Activated T-cell treated with anti-CD3 and anti-CD28 coated beads, Interleukin-2, amount 50 U/mL, for 48 hours (primary cell): ENCODE measurements at places on chromosomes 12 and 14.

GRCh38 chr14:24182110-24182882 lies 6.3 kb downstream of the IPO4 start:
- no peak for DNase-seq

DNA sequence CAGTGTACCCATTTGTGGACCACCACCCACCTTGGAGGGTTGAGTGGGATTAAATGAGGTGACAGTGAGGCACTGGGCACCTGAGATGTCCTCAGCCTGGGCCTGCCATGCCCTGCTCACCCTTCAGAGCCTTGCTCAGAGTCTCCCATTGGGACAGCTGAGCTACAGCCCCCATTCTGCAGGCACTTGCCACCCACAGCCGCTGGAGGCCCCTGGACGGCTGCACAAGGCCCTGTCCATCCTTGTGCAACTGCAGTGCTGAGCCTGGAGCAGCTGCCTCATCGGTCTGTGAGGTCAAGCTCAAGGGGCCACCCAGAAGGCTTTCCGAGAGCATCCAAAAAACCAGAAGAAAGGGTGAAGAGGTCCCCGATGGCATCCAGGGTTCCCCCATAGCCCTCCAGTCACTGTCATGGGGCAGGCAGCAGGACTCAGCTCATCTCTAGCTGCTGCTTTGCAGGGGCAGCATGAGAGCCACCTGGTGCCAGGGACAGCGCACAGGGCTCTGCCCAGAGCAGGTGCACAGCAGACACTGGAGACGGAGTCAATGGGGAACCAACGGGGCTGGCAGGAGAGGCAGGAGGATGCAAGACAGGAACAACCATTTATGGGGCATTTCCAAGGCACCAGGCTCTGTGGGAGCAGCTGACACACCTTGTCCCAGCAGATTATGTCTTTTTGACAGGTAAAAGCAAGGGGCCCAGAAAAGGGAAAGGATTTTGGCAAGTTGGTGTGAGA lies 84.6 kb downstream of the ARL6IP4 start:
- DNase-seq, result no peak

GRCh38 chr12:54220092-54220557 lies 31.3 kb upstream of the SMUG1 start:
- DNase-seq, result peak; percentile 80

- peak; percentile 55 for DNase-seq
Measured at GRCh38 chr12:47078733-47079467, 521 bp upstream of the PCED1B start.

- peak; percentile 88 for DNase-seq
Measured at GRCh38 chr14:61280526-61281185, 482 bp downstream of the TMEM30B start.

GRCh38 chr12:96549341-96549740 lies 60.0 kb downstream of the CFAP54 start:
- no peak for DNase-seq

GRCh38 chr14:67532998-67533753 lies at the start of gene PLEKHH1:
Gene PLEKHH1 (plus strand): TSS chr14:67533290. CDS start chr14:67541868, 8,578 bp downstream.
- DNase-seq, result peak; percentile 79

DNA sequence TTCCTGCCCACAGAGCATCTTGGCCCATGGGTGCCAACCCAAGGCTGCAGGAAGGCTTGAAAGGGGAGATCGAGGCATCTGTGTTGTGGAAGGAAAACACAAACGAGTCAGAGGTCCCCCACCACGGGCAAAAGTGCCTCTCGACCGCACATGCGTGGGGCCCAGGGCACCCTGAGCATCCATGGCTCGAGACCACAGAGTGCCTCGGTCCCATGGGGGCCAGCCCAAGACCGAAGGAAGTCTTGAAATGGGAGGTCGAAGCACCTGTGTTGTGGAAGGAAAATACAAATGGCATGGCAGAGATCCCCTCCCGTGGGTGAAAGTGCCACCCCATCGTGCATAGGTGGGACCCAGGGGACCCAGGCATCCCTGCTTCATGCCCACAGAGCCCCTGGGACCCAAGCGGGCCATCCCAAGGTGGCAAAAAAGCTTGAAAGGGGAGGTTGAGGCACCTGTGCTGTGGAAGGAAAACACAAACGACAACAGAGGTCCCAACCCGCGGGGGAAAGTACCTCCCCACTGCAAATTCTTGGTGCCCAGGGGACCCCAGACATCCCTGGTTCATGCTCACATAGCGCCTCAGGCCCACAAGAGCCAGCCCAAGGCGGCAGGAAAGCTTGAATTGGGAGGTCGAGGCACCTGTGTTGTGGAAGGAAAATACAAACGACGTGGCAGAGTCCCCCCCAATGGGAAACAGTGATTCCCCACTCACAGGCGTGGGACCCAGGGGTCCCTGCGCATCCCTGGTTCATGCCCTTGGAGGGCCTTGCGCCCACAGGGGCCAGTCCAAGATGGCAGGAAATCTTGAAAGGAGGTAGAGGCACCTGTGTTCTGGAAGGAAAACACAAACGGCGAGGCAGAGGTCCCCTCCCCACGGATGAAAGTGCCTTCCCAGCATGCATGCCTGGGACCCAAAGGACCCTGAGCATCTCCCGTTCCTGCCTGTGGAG lies 373.0 kb downstream of the ALG10 start:
- DNase-seq, result peak; percentile 6

DNA sequence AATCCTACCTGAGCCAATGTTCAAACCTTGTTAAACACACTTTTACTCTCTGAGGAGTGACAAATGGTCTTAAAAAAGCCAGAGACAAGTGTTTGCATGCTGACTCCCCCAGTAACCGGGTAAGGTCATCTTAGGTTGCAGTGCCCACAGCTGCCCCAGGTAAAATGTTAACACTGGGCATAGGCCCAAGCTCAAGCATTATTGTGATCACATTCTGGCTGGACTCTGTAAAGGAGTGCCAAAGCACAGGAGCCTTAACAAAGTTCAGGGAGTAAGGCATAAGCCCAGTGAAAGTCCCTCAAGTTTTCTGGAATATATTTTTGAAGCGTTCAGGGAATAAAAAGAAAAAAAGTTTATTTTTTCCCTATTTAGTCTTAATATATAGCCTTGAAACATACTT lies 8.6 kb downstream of the EDDM3A start:
- DNase-seq, result no peak

DNA sequence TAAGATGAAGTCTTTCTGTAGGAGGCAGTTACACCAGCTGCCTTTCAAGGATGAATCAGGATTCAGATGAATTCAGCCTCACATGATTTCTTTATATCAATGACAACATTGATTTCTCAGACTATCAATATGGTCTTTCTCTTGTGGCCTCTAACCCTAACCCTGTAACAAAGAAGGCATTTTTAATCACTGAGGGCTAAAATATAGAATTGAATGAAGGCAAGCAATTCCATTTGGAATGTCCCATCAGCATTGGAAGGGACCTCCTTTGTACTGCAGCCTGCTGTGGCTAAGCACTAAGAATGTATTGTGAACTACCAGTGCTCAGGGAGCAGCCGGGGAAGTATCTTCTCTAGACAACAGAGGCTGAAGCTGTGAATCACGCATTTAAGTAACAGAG lies 90.6 kb upstream of the FRMD6 start:
- no peak for DNase-seq

GRCh38 chr12:102570256-102570655 lies 89.9 kb upstream of the IGF1 start:
- no peak for DNase-seq

- DNase-seq, result no peak
Measured at GRCh38 chr14:55005071-55005470, 21.8 kb downstream of the WDHD1 start.

- no peak for DNase-seq
Measured at GRCh38 chr12:127928615-127929571, 338.1 kb upstream of the TMEM132C start.

DNA sequence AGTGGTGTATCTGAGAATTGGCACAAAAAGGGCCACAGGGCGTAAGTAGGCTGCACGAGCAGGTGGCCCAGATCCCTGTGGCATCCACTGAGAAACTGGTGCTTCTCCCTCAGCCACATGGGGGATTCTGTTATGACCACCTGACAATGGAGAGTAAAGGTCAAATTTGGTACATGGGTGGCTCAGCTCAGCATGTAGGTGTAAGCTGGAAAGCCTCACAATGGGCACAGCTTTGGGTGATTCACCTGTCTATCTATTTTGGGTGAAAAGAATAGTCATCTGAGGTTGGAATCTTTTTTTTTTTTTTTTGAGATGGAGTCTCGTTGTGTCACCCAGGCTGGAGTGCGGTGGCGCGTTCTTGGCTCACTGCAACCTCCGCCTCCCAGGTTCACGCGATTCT lies 163.4 kb upstream of the TMEM260 start:
- DNase-seq, result no peak

- DNase-seq, result no peak
Measured at GRCh38 chr12:28961948-28962384, 187.1 kb upstream of the FAR2 start.

DNA sequence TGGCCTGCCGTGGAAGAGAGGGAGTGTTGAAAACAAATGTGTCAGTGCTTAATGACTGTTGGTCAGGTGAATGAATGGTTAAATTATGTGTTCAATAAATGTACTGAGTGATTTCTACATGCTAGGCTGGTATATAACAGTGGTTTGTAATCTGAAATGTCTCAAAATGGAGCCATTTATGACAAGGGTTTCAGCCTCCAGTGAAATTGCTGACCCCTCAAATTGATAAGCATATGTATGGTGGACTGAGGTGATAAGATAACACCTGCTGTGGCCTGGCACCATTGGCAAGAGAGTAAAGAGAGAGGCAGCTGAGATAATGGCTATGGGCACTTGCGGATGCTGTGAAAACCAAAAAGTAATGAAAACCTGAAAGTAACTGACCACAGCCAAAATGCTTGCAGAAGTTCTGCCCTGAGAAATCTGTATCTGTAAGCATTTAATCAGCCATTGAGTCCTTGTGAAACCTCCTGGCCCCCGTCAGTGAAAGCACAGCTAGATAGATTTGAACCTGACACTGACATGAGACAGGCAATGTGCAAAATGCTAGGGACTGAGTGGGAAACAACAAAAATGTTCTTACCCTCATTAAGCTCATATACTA lies 1.4 kb upstream of the BCAT1 start:
- no peak for DNase-seq

DNA sequence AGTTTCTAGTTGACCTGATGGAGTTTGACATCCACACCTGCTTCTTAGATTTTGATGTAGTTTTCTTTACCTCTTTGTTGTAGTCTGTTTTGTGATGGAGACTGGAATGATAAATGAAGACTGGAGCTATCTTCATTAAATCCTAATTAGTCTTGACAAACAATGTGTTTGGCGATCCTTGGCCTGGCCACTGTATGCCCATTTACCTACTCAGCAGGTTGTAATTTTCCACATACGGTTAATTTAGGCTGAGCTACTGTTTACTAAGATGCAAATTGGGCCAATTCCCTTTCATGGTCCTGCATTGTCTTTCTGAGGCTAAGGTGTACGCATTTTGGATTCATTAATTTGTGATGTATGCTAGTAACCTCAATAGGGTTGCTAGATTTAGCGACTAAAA lies at the start of gene TAS2R7:
Gene TAS2R7 (minus strand): TSS at position 41 of the 400 bp plus-strand sequence. CDS start 57 bp downstream, outside the sequence.
- no peak for DNase-seq

- DNase-seq, result no peak
Measured at GRCh38 chr12:115421796-115422709, 738.1 kb upstream of the TBX3 start.

DNA sequence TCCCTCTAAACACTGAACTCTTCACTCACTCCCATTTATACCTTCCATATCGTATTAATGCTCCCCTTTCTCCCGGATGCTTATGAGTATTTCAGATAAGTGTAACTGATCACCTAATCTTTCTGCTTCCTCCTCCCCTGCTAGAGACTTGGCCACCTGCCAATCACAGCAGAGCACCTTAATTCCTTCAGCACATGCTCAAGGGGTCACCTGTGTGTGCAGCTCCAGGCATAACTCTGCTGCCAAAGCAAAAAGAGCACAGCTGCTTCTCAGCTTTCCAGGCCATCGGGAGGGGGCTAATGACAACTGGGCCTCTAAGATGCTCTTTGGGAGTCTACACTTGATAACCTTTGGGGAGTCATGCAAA lies 106.9 kb upstream of the DYRK2 start:
- DNase-seq, result no peak

- peak; percentile 33 for DNase-seq
Measured at GRCh38 chr14:55339770-55340169, 68.5 kb downstream of the FBXO34 start.

- no peak for DNase-seq
Measured at GRCh38 chr12:90099288-90099687, 390.6 kb upstream of the ATP2B1 start.

DNA sequence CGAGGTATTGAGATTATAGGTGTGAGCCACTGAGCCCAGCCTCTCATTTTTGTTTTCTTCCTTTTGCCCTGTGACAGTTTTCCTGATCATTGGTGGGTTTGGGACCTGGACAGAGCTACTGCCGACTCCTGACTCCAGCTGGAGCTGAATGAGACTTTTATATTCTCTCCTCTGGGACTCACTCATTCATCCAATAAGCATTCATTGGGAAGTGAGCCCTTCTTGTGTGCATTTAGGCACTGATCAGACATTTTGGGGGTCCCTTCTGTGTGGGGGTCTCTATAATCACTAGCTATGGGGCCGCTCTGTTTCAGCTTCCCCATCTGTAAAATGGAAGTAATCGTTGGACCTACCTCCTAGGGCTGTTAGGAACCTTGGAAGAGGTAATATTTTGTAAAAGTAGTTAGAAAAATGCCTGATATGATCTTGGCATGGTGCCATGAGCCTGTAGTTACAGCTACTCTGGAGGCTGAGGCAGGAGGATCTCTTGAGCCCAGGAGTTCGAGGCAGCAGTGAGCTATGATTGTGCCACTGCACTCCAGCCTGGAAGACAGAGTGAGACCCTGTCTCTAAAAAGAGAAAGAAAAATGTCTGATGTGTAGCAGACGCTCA lies 7.2 kb downstream of the SH2B3 start:
- DNase-seq, result no peak

DNA sequence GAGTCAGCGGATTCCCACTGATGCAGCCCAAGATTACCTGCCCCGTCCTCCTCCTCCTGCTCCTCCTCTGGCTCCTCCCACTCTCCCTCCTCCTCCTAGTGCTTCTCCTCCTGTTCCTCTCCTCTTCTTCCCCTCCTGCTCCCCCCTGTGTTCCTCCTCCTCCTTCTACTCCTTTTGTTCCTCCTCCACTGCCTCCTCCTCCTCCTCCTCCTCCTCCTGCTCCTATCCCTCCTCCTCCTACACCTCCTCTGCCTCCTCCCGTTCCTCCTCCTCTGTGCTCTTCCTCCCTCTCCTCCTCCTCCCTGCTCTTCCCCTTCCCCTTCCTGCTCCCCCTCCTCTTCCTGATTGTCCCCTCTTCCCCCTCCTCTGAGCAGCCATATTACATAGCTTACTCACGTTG lies 141.3 kb downstream of the CACNA1C start:
- no peak for DNase-seq

DNA sequence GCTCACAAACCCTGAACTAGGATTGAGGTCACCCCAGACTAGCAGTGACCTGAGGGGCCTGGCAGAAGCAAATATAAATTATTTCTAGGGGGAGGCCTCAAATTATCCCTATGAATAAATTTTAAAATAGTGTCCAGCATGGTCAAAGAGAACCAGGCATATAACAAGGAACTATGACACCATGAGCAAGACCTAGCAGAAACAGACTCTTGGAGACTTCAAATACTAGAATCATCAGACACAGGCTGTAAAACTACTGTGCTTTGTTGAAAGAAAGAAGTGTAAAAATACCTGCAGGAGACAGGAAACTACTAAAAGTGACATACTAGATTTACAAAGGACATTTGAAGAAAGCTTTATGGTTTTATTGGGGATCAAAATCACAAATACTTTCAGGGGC lies 3.2 kb upstream of the BCL7A start:
- no peak for DNase-seq
